ENCODE measurements at places on chromosomes 7 and 10.

- no peak for DNase-seq
Measured at GRCh38 chr7:158473221-158473620, 114.4 kb downstream of the PTPRN2 start.

GRCh38 chr10:83685458-83685857, 453.9 kb upstream of the GHITM start:
- DNase-seq = no peak

GRCh38 chr10:31896968-31897384, 31.7 kb downstream of the ARHGAP12 start:
- DNase-seq = no peak

DNA sequence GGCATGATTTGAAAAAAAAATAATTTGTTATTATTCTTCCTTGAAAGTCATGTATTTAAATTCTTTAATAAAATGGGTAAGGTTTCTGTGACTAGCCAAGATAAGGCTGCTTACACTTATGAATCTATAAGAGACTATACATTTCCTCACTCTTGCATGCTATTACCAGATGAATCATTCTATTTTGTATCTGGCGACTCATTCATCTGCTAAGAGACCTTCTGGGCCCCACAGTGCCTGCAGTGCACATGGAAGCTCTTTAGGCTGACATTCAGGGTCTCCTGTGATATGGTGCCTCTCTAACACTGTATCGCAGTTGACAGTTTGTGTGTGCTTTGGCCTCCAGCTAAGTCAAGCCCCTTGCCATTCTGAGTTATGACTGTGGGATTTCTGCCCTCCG, 121.9 kb downstream of the NRG3 start:
- DNase-seq = no peak

- DNase-seq = no peak
Measured at GRCh38 chr7:124954790-124955189, 25.2 kb upstream of the POT1 start.

DNA sequence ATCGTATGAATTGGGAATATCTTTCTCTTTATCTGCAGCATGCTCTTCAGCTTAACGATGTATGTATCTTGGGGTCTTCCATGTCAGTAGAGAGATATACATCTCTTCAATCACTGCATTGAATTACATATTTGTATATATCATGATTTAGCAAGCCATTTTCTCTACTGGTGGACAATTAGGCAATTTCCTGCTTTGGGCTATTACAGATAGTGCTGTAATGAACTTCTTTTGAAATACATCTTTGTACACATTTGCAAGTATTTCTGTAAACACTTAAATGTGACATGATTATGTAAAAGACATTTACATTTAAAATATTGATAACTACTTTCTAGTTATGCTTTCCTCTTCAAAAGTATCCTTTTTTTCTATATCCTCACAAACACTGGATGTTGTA, 199.0 kb downstream of the PPP1R9A start:
- DNase-seq = no peak

DNA sequence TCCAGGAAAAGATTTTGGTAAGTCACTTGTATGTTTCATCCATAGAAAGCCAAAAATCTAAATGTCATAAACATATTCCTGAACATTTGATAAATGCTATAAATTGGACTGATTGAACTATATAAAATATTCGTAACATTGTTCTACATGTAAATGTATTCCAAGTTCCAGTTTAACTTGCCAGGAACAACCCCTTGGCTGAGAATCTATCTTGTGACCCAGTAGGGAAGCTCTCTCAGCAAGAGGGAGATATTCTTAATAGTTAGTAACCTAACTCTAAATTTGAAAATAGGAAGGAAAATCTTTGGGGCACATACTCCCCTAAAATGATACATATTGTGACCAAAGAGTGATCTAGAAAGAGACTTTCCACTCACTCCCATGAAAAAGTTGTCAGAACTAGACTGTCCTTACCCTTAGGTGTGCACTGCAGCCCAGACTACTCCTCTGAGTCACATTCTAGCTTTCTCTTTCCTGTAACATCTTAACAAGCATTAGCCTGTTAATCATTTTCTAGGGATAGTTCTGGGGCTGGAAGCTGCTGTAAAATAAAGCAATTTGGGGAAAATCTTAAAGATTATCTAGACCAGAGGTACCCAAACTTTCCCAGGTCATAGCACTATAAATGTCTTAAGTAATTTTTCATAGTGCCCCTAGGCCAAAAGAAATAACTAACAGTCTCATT, 73.7 kb upstream of the SKAP2 start:
- DNase-seq = no peak

Data from stimulated activated CD4-positive, alpha-beta T cell treated with anti-CD3 and anti-CD28 coated beads, Interleukin-4, amount 100 ng/mL, for 48 hours (primary cell).